ENCODE measurements at places on chromosomes 4 and X.

DNA sequence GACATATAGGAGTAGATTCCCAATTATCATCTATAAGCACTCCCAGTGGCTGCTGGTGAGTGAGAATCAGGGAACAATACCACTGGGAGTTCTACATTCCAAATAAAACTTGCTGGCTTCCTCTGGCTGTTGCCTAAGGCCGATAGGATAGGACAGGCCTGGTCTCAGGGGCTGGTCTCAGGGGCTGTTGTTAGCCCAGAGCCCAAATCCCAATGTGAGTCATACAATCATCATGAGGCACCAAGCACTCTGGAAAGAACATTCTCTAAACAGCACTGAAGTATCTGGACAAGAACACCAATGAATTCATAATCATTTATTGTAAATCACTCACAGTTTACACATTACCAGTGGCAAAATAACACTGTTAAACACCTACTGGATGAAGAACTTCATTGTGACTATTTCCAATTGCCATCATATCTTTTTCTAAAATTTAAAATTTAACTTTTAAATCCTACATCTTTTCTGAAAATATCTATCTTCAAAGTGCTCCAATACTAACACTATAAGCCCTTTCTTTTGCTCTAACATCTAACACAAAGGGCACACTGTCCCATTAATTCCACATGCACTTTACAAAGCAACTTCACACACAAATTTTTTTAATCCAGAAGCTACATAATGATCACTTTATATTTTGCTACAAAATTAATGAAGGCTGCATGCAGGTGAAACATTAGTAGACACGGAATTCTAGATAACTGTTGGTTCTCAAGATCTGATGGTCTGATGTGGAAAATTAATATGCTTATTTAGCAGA is 67.6 kb upstream of the TMEM150C start:
- no peak for DNase-seq

DNA sequence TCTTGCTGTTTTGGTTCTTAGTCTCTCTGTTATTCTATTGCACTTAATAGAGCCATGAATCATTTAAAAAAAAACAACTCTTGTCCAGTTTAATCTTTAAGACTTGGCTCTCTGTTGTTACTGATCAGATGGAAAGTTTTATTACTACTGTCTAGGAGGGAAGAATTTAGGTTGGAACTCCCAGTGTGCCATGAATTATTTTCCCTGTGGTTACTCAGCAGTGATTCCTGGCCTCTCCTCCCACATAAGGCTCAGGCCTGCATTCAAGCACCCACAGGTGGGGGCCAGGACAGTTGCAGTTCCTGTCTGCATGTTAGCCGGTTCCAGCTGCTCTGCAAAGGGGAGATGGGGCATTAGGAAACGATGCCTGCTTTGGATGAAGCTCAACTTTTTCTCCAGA is 29.8 kb upstream of the ESX1 start:
- no peak for DNase-seq

GRCh38 chr4:70914000-70914399 is 11.8 kb downstream of the MOB1B start:
- DNase-seq, result no peak

GRCh38 chr4:47106561-47106960 is 75.2 kb downstream of the GABRB1 start:
- no peak for DNase-seq

- no peak for DNase-seq
These were observed 40.9 kb upstream of the MSX1 start for GRCh38 chr4:4818415-4819212.

- no peak for DNase-seq
These were observed 57.9 kb downstream of the C4orf50 start for GRCh38 chr4:5960252-5960880.

- no peak for DNase-seq
These were observed 65.0 kb downstream of the INPP4B start for GRCh38 chr4:142781114-142781513.

DNA sequence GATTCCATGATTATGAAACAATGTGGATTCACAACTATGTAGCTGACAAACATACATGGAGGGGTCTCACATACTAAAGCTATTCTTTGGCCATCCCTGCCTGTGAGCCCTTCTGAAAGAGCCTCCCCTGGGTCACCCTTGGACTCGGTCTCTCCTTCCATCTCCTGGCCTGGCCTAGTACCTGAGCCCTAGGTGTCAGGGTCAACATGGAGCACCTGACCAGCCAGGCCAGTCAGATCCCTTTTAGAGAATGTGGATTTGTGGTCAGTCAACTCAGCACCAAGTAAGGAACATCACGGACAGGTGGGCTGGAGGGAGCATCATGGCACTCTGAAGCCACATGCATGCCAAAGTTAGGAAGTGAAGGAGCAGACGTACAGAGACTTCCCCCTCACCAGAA is 16.3 kb downstream of the ATP8A1 start:
- DNase-seq, result no peak

DNA sequence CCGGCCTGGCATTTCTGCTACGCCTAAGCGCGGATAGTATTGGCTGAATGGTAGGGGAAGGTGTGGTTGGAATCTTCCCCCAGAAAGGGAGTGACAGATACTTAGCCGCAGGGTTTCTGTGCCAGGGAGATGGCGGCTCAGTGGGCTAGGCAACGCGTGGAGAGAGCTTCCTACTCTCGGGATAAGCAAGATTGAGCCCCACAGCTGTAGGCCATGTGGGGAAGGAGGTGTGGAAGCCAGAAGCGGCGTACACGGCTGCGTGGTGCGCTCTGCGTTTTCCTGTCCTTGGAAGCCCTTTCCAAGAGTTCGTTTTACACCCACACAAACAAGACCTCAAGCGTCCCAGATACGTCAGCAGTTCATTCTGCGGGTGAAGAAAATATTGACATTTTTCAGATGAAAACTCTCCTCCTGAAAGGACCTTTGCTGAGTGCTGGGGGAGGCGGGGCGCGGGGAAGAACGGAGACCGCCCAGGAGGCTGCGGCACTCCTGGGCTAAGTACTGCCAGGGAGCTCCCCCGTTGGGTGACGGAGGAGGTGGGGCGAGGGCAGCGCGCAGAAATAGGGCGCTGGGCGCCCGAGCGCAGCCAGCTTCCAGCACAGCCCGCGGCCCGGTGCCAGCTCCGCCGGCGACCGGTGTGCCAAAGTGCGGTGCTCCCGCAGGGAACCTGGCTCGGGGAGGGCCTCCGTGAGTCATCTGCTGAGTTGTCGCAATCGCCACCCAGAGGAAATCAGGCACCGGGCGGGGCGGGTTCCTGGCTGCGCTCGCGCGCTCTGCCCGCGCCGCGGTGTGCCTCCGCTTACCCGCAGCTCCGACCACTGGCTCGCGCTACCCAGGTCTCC is at the start of gene GPAT3:
Gene GPAT3, plus strand, starts transcription at position 589 of the 842 bp plus-strand sequence. CDS start 515 bp downstream, outside the sequence.
- DNase-seq, result peak; percentile 33

DNA sequence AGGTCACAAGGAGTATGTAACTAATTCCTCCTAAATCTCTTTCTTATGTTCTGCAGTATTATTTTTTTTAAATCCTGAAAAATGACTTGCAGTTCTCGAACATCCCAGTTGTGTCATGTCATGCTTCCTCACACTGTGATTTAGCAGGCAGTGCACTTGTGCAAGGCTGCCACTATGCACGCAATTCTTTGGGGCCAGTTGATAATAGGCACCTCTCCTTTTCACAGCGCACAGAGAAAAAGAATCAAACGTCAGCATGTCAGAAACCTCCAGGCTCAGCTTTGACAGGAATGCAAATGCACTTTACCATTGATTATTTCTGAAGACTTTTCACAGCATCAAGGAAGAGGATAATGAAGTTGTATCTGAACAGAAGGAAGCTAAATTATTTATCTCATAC is 62.9 kb downstream of the FGF13 start:
- DNase-seq, result no peak

GRCh38 chr4:2378401-2378800 is 40.0 kb downstream of the ZFYVE28 start:
- DNase-seq, result no peak

DNA sequence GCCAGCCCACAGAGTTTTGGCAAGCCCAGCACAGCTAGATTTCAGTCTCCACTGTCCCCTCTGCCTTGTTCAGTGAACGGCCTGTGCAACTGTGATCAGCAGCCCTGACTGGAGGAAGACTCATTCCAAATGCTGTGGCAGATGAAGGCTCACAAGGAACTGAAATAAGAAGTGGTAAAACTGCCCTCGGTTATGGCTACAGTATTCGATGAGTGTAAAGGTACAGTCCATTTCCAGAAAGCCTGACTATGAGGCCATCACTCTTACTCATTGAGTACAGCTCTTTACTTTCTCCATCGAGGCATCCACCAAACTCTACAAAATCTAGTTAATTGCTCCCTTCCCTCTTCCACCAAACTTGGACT is 69.1 kb downstream of the RHOH start:
- no peak for DNase-seq

DNA sequence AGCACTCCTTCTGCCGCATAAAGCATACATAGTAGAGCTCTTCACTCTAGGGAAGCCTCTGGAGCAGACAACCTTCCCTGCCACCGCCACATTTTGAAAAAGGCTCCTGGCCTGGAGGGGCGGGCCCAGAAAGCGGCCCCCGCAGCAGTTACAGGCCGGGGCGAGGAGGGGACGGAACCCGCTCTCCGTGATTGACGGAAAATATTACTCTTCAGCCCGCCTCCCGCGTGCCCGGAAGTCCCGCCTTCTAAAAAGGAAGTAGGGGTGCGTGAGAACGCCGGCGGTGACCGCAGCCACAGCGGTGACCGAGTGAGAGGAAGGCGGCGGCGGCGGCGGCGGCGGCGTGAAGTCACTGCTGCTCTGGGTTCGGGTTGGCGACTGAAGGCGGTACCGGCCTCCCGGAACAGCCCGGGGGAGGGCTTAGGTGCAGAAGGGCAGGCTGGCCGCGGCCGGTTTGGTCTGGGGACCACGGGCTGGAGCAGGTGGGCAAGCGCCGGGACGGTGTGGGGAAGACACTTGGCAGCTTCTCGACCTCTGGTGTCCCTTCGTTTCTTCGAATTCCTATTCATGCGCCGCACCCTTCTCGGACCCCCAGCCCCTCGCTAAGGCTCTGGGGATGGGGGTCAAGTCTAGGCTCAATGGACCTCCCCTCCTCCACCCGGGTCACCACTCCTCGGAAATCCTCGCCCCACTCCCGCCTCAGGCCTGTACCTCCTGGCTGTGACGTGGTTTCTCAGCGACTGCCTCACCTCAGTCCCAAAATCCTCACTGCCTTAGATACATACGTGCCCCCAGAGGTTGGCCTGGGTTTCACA is at the start of gene HCCS:
Gene HCCS, plus strand, starts transcription at position 296 of the 815 bp plus-strand sequence. CDS start 729 bp downstream, outside the sequence.
- peak; percentile 45 for DNase-seq

GRCh38 chr4:119026662-119027444 is 108.8 kb upstream of the MYOZ2 start:
- DNase-seq, result no peak

- DNase-seq, result no peak
These were observed 11.7 kb downstream of the OTUD4 start for GRCh38 chr4:145168581-145169187.

GRCh38 chr4:89248879-89249281 is 58.7 kb downstream of the GPRIN3 start:
- no peak for DNase-seq

- no peak for DNase-seq
These were observed 44.8 kb downstream of the CLDN34 start for GRCh38 chrX:10011991-10012390.

DNA sequence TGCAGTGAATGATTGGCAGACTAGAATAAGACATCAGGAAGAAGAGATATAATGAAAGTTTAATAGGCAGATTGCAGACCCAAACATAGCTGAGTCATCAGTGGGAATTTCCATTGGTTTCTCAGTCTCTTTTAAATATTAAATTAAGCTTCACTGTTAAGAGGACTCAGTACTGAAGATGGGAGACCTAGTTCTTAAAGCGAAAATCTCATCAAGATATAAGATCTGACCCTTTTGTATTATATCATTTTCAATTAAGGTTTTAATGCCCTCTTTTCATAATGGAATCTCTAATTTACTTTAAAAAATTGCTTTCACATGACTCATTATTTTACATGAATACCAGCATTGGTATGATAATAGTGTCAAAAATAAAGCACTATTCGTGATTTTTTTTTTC is 168.9 kb upstream of the ATOH1 start:
- DNase-seq, result no peak

DNA sequence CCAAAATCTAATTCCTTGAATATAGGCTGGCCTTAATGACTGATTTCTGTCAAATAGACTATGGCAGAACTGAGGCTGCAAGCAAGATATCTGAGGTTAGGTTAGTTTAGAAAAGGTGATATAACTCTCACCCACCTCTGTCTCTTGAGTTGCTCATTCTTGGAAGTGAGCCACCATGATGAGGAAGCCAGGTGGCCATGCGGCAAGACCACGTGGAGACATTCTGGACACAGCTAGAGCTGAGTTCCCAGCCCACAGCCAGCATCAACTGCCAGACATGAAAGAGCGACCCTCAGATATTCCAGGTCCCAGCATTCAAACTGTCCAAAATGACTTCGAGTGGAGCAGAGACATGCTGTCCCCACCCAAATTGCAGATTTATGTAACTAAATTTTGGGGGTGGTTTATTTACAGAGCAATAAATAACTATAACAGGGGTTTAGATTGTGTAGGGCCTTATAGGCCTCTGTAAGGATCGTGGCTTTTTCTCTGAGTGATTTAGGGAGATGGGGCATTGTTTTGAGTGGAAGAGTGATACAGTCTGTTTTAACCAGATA is 33.7 kb downstream of the USP53 start:
- no peak for DNase-seq

GRCh38 chr4:104507112-104507511 is 12.4 kb upstream of the CXXC4 start:
- no peak for DNase-seq

DNA sequence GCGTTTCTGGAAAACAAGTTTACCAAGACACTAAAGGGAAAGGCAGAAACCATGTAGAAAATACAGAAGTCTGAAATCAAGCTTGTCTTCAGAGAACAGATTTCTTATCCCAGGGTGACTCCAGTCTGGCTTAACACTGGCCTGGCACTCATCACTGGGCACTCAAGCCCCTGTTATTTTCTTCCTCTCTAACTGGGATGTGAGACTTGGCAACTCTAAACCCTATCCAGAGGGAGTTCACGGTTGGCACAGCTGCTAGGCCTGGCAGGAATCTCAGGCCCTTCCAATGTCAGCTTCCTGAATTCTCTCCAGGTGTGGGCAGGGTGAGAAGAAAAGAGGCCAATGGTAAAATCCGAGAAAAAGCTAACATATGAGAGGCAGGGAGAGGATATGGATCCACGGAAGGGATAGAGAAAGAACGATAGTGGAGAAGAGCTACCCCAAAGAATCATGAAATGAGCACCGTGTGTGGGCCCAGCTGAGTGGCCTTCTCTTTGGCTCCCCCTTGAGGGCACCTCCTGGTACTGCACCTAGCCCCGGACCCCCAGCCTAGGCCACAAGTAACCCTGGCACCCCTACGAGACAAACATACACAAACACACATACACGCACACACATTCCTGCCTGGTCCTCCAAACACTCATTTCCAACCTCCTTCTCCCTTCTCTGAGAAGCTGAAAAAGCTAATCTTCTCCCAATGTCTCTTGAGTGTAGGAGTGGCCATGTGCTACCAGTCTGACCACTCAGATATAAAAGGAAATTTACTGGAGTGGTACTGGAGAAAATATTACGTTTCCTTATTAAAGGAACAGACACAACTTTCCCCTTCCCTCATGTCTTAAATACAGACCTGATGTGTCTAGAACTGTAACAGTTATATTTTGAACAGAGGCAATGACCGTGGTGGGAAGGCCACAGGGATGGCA is 16.6 kb upstream of the PTCHD1 start:
- DNase-seq, result no peak
